ENCODE measurements at places on chromosomes 12 and 14.

GRCh38 chr12:53980802-53981496 is 4.0 kb upstream of the HOXC10 start:
- DNase-seq = no peak

- no peak for DNase-seq
Measured at GRCh38 chr12:47787596-47788319, 14.7 kb downstream of the SLC48A1 start.

GRCh38 chr12:111642681-111643426 is 42.9 kb downstream of the BRAP start:
- no peak for DNase-seq

GRCh38 chr12:130097798-130098255 is 64.4 kb upstream of the FZD10 start:
- DNase-seq = no peak

- DNase-seq = no peak
Measured at GRCh38 chr14:51789596-51789995, 70.8 kb upstream of the GNG2 start.

- no peak for DNase-seq
Measured at GRCh38 chr14:40393143-40393542, 960.9 kb upstream of the FBXO33 start.

DNA sequence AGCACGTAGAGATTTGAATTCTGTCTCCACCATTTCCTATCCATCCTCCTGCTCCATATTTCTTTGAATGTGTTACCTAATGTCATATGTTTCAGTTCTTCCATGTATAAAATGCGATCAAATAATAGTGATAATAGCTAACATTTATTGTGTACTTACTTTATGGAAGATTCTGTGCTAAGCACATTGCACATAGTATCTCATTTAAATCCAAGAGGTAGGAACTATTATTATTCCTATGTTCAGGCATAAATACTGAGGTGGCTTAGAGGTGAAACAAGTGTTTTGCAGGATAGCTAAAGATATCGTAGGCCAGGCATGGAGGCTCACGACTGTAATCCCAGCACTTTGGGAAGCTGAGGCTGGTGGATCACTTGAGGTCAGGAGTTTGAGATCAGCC is 17.5 kb upstream of the AICDA start:
- DNase-seq = no peak

DNA sequence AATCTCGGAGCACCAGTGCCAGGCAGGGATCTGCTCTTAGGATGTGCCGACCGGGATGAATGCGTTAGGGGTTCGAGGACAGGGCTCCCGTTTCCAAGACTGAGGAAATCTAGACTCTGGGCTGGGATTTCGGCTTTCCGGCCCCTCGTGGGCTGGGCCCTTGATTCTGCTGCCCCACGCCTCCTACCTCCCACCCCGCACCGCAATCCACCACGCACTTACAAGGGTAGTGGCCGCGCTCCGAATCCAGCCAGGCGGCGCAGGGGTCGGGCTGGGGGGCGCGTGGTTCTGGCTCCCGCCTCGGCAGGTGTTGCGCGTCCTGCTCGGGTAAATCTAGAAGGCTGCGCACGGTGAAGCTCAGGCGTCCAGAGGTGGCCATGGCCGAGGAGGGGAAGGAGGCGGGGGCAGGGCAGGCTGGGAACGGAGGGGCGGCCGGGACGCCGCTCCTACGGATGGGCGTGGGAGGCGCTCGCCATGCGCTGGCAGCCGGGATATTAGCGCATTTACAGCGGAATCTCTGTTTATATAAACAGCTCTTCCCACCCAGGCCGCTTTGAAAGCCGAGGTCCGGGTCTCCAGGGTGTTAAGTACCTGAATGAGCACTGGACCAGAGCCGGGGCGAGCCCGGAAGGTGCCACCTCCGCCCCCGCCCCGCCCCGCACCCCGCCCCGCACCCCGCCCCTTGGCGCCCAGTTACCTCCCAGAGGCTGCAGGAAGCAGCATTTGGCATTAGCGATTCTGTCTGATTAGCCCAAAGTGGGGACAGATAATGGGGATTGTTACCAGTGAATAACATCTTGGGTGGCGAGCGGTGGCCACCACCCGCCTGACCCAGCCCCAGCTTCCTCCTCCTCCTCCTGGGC is at the start of gene NKX2-8:
NKX2-8 (minus strand) TSS at position 604 of the 863 bp plus-strand sequence; CDS start at position 379, 225 bp downstream.
- no peak for DNase-seq

- no peak for DNase-seq
Measured at GRCh38 chr12:106190581-106190980, 51.8 kb upstream of the NUAK1 start.

DNA sequence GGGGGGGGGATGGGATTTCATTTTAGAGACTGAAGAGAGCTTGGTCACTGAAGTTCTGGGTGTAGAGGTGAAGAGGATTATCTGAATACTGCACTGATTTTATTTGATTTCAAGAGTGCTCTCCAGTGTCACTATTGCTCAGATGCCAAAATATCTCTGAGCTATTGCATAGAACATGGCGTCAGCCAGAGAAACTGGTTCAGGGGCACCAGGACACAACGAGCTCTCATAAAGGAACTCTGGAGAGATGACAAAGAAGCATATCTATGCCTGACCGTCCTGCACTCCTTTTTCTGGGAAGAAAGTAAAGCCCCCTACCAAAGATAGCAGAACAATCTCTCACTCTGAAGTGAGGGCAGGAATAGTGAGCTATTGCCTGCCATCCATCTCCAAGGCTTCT is 2.0 kb downstream of the SLC7A8 start:
- no peak for DNase-seq

DNA sequence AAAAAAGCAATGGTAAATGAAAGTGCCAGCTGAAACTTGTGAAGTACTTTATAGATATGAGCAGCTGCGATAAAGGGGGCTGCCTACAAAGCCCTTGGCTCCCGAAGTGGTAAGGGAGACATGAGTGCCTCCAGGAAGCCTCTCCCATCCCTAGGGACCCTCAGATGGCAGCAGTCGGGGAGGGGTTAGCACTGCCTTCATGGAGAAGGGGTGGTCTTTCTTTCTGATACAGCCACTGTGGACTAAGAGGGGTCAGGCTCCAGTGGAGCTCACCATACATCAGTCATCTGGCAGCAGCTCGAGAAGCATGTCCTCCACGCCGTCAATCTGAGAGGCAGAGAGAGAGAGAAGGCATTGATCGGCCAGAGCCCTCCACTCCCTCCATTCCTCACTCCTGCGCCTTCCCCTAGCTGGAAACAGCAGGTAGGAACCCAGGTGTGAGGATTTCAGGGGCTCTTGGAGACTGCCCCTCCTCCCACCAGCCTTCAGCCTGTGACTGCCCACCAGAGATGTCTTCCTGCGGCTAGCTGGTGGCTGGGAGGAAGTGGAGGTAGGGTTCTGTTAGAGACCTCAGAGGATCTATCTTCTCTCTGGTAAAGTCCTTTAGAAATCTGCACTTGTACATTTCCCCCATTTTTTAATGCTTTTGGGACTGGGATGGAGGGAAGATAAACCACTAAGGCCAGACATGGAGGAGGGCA is 2.3 kb downstream of the TCL1A start:
- no peak for DNase-seq

- DNase-seq = no peak
Measured at GRCh38 chr14:75254381-75254822, 24.2 kb upstream of the FOS start.

GRCh38 chr12:132899033-132899432 is 11.6 kb upstream of the CHFR start:
- no peak for DNase-seq

Data from NCI-H2171 (cell line).